CD4-positive, alpha-beta T cell treated with Interleukin-12 subunit alpha and Interleukin-12 subunit beta, for 1 hour (primary cell): ENCODE measurements at places on chromosomes 4 and X.
A peak's percentile ranks its signal among the peaks of the same experiment; 100 is the strongest.

DNA sequence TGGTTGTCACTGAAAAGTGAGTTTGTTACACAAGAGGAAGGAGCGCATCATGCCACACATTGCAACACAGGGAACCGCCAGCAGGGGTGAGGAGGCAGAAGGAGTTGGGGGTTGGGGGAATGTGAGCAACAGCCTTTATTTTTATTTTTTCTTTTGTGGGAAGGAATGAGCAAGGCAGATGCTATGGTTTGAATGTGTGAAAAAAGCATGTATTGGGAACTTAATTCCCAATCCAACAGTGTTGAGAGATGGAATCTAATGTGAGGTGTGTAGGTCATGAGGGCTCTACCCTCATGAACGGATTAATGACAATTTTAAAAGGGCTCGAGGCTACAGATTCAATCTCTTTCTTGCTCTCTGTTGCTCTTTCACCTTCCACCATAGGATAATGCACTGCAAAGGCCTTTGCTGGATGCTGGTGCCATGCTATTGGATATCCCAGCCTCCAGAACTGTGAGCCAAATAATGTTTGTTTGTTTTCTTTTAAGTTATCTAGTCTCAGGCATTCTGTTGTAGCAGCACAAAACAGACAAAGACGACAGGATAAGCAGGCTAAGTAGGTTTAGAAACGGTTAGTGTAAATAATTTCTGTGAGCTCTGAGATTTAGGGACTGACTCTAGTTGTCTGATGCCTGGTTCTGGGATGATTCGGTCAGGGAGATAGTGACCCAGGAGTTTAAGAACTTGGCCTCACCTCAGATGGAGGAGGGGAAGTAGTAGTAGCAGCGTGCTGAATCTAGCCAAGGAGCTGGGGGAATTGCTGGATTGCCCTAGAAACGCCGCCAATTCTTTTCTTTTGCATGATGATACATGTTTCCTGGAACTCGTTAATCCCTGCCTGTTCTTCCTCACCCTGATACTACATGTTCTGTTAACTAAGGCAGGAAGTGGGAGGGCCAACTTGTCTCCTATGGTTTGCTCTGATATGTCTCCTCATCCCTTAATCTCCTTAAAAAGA, 156.6 kb upstream of the CTSO start:
- no peak for DNase-seq

GRCh38 chr4:184267206-184267608, 49.5 kb upstream of the ENPP6 start:
- DNase-seq: no peak

- DNase-seq: no peak
These were observed 8.2 kb upstream of the ITM2A start for GRCh38 chrX:79375340-79375739.

DNA sequence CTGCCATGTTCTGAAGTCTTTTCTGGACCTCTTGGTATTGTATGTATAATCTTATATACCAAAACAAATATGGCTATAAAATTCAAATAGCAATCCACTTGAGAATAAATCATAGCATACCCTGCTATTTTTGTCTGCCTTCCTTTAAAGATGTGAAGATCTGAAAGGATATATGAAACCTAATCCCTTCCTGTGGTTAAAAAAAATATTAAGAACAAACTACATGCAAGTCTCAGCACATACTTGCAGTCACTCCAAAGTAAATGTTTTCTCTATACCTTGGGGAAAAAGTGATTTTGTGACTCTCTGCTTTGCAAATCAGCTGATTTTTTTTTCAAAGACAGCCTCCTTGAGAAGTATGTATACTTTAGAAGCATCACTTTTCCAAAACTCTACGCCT, 322.9 kb downstream of the ANKRD50 start:
- no peak for DNase-seq

DNA sequence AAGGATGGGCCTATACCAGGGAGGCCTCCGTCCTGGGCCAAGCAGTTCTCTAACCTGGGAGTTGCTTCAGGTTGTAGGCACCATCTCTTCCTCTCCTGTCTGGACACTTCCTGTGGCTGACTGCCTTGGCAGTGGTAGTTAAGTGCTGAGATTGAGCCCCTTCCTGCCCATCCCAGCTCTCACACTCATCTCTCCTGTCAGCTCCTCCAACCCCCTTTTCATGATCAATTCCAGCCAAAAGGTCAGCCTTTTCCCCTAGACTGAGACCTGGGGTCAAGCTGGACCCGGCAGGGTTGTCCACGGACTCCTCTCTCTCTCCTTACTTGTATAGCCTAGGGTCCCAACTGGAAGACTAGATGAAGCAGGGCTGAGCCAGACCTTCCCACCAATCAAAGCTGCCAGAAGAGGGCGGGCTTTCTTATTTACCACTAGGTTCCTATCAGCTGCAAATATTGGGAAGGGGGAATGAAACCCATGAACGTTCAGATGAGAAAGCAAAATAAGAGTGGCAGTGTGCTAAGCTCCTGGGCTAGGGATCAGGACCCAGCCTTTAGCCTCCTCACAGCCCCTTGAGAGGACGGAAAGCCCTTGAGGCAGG, 34.5 kb downstream of the KDM5C start:
- DNase-seq: no peak

DNA sequence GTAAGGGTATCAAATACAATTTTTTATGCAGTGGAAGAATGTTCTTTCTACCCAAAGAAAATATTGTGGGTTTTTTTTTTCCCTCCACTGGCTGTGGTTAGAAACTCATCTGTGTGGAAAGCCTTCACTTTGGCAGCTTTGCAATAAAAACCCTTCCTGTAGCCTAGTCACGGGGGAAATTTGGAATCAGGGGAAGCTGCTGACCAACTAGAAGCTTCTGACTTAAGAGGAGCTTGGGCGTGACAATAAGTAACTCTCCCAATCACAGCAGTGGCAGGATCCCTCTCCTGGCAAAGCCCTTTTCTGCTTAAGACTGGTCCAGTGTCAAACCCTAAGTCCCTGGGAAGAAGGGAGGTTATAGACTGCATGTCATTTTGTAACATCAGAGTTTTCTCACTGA, 87.9 kb downstream of the LRRC66 start:
- no peak for DNase-seq

DNA sequence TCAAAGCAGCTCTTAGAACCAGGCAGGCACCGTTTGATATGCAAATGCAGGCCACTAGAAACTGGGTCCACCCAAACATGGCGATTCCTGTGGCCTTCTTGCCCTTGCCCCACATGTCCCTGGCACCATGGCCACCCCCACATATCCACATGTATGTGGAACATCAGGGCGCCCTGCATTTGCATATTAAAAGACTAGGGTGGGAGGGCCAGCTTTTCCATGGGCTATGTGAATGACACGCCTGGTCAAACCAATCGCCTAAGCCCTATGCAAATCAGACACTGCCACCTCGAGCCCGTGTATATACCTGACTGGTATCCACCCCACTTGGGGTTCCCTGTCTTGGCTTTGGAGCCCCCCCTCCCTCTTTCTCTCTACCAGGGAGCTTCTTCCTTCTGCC, 107.0 kb downstream of the ABLIM2 start:
- DNase-seq: no peak

DNA sequence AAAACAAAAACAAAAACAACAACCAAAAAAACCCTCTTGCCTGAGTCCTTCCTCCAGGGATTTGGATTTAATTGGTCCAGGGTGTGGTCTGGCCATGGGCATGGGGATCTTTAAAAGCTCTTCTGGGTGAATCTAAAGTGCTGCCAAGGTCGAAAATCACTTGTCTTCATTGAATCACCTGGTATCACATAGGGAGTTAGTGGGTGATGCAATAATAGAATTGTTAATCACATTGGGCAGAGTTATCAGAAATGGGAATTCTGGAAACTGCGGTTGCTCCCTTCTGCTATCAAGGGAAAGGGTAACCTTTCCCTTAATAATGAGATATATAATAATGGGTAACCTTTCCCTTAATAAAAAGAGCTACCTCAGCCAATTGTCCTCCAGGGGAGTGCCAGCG, 267.9 kb upstream of the KLF3 start:
- DNase-seq: no peak

DNA sequence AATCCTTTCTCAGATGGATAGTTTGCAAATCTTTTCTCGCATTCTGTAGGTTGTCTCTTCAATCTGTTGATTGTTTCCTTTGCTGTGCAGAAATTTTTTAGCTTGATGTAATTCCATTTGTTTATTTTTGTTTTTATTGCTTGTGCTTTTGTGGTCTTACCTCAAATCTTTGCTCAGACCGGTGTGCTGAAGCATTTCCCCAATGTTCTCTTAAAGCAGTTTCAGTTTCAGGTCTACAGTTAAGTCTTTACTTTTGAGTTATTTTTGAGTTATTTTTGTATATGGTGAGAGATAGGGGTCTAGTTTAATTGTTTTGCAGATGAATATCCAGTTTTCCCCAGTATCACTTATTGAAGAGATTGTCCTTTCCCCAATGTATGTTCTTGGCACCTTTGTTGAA, 18.2 kb upstream of the SLC25A14 start:
- DNase-seq: no peak

DNA sequence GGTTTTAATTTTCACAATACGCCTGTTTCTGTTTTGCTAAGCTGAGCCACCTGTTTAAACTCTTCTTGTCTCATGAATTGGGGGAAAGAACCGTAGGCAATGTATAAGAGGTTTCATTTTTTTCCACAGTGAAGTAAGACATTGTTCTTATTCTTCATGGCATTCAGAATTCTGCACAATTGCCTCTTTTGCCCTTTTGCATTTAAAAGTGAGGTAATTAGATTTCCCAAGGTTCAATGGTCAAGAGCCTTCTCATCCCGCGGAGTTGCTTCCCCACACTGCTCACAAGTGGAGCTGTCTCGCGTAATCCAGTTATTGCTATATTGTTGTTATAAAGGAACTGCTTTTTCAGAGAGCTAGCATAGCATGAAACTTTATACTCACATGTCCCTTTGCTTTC, 90.9 kb upstream of the SPRY1 start:
- DNase-seq: no peak

DNA sequence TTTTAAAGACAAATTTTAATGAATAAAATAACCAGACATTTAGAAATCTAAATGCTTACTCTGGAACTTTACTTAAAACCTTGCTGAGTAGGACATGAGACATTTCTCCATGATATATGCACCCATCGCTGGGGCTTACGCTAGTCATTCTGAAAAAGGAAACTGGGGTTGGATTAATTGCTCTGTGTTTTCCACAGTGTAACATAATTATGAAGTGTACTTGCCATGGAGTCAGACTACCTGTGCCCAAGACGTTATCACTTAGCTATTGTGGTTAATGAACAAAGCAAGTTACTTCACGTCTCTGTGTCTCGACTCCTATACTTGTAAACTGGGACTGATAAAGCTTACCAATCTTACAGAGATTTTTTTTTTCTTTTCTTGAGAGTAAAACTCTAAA, 47.8 kb downstream of the SHISA3 start:
- DNase-seq: no peak

GRCh38 chr4:69038582-69038981, 57.7 kb upstream of the UGT2B7 start:
- DNase-seq: no peak

DNA sequence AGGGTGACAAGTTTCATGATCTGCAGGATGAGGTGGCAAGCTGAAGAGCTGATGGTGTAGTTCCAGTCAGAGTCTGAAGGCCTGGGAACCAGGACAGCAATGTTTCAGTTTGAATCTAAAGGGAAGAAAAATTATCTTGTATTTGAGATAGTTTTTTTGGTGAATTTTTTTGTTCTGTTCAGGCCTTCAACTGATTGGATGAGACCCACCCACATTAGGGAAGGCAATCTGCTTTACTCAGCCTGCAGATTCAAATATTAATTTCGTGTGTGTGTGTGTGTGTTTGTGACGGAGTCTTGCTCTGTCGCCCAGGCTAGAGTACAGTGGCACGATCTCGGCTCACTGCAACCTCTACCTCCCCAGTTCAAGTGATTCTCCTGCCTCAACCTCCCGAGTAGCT, 22.1 kb upstream of the SMIM14 start:
- DNase-seq: no peak

GRCh38 chr4:12636191-12636590, 847.9 kb downstream of the RAB28 start:
- DNase-seq: no peak

GRCh38 chr4:147284935-147285334, 196.0 kb upstream of the EDNRA start:
- no peak for DNase-seq

DNA sequence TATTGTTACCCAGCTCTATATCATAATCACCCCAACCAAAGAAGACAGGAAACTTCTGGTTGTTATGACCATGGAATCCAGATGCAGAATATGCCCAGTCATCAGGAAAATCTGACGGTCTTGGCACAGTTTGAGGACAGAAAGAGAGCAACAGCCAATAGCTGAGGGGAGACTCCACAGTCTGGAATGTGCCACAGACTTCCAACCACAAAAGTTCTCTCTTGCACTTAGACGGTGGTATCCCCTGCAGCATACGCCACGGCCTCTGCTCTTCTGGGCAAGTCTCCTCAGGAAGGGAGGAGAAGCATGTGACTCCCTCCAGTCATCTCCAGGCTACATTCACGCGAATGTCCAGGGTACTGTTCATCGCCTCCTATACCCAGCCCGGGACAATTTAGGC, 18.4 kb downstream of the ZNF827 start:
- DNase-seq: no peak

GRCh38 chr4:88527787-88528186, 4.2 kb upstream of the PYURF start:
- DNase-seq: no peak

DNA sequence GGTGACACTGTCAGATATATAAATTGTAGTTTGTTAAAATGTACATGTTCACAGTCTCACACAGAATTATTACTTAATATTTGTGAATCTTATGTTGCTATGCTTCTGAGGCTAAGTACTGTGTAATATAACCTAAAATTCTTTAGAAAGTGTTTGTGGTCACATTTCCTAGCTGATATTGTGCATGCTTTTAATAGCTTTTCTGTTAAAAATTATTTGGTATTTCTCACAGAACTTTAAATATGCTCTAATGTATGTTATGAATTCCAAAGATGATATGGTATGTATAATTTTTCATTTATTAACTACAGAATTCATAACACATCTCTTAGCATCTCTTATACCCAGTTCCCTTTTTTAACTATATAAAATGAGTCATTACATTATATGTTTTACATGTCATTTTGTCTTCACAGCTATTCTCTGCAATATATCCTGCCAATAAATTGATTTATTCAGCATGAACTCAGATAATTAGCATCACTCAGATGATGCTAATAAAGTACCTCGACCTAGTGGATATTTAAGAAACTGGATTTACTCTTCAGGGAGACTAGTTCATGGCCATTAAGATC, 9.3 kb downstream of the PTPN13 start:
- no peak for DNase-seq

- peak; percentile 12 for DNase-seq
These were observed 128.5 kb downstream of the PRSS12 start for GRCh38 chr4:118224243-118224829.

DNA sequence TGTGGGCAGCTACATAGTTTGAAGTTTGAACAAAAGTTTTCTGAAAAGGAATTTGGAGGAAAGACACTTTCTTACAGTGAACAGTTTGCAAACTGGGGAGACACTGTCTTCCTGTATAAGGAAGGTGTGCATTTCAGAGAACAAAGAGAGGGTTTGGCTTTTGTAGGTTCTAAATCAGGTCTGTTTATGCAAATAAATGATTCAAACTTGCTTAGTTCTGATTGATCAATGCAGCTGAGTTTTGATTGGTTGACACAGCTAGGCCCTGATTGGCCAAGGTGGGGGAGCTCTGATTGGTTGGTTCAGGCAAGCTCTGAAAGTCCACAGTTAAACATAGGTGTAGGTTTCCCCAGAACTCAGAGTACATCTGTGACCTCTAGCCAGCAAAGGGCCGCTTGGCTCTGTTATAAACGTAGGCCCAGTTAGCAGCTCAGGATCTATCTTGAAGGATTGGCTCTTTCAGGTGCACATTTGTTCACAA, 63.0 kb upstream of the ENPP6 start:
- DNase-seq: peak; percentile 57
